ENCODE measurements at places on chromosomes 13 and 19. TPM values are rescaled to one million over a fixed set of nuclear protein-coding genes. Genes with fewer than 3 reads are reported as not detected.

- DNase-seq = no peak
Observed at GRCh38 chr19:1151917-1152587, 22.0 kb downstream of the SBNO2 start.

GRCh38 chr13:40666045-40666932 lies at the start of gene FOXO1:
FOXO1 (minus strand) TSS chr13:40666641; CDS start chr13:40666212, 429 bp downstream.
- DNase-seq = peak; percentile 88

DNA sequence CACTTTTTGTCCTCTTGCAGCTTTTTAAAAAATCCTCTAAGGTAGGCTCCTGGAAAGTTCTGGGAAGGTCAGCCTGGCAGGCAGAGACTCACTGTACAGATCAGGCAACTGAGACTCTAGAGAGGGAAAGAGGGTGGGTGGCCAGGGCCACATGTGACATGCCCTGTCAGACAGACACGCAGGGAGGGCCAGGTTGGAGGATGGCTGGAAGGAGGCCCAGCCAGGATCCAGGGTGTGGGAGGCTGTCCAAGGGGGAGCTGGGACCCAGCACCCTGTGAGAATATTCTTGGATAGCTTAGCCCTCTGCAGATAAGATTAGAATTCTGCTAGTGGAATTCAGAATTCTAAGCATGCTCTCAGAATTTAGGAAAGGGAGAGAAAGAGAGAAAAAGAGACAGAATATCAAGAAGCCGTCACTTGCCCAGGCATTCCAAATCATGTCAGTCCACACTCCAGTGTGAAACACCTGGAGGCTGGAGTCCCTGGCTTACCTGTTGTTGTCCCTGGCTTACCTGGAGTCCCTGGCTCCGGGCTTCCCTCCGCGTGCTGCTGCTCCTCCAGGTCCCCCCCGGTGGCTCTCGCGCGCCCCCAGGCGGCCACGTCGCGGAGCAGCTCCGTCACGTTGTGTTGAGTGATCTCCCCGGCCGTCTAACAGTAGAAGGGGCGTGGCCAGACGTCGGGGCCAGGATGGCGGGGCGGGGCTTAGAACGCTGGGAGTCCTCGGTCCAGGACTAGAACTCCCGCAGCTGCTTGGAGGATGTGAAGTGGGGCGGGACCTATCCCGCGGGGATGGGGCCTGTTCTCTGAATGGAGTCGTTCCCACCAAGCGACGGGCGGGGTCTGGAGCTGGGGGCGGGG lies 2.8 kb upstream of the TNNI3 start:
- DNase-seq = peak; percentile 97

- DNase-seq = peak; percentile 77
Observed at GRCh38 chr19:3123088-3123721, 12.6 kb upstream of the GNA15 start.

ZNF223 gene
- total RNA-seq = 5.0 TPM

RFXAP gene
- 6.5 TPM for total RNA-seq

DNA sequence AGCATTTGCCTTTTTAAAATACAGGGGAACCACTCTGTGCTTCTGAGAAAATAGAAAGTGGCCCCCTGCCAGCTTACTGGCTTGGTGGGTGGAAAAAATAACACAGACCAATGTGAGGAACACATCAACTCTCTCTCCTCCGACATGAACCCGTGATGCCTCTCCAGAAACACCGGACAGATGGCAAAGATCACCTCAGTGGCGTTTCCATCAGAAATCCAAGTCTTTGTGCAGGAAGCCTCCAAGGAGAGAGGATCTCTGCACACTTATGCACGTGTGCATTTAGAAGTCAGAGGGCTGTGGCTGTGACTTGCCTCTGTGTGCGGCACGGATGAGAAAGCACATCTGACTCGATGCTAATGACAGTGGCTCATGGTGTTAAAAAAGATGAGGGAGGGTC lies 112.3 kb upstream of the KLF12 start:
- DNase-seq = no peak

DNA sequence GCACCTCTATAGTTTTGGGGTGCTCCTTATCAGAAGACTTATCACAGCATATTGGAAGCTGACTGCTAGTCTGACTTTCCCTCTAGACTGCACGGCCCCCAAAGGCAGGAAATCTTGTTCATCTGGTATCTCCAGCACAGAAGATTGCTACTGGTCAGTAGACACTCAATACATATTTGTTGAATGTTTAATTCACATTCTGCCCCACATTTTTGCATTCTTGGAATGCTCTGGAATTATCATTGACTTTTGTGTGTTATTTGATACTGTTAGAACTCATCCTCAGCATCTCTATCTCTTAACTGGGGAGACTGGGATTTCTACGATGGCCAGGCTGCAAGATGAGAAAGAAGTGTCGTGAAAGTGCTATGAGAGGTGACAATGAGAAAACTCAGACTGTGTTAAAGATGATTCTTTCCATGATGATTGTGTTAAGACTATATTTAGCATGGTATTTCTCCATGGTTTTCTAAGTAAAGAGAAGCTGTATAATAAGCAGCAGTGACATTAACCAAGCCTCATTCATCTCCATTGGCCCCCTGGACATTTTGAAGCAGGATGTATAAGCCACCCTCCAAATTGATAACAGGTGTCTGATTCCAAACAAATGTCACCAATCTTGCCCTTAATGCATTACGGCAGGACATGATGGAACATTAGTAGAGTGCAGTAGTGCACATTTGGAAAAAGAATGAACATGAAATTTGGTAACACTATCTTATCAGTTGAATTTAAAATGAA lies 440.9 kb downstream of the RFC3 start:
- DNase-seq = no peak

DNA sequence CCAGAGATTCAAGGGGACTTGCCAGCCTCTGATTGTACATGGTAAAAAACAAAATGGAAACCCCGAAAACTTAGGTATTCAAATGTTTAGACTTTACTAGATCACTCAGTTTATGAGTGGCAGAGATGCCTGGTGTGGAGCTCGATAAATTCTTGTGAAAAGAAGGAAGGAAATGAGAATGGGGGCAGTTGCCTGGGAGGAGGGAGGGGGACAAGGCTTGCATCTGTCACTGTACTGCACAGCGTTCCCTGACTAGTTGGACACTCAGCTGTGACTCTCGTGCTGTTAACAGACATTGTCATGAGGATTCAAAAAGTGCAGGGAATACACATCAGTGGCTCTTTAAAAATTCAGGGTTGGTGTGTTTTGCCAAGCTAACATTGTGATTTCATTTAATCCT lies 232.9 kb downstream of the ZIC5 start:
- DNase-seq = no peak

INAFM1 gene
- total RNA-seq = 21.0 TPM

GRCh38 chr13:102571075-102571474 lies 25.7 kb upstream of the TPP2 start:
- DNase-seq = no peak

DNA sequence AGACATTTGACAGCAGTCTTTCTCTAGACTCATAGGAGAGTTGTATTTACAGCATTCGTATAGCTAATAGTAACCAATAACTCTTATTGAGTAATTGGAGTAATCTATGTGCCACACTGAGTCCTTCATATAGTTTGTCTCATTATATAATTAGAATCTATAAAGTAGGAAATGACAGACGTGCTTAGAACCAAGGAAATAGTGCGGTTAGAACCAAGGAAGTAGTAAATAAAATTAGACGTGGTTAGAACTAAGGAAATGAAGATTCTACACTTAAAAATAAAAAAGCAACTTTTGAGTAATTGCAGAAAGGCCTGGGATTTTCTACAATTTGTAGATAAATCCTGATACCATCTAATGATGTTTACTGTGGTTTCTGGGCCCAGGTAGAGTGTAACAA lies 107.8 kb upstream of the TNFSF11 start:
- no peak for DNase-seq

DNA sequence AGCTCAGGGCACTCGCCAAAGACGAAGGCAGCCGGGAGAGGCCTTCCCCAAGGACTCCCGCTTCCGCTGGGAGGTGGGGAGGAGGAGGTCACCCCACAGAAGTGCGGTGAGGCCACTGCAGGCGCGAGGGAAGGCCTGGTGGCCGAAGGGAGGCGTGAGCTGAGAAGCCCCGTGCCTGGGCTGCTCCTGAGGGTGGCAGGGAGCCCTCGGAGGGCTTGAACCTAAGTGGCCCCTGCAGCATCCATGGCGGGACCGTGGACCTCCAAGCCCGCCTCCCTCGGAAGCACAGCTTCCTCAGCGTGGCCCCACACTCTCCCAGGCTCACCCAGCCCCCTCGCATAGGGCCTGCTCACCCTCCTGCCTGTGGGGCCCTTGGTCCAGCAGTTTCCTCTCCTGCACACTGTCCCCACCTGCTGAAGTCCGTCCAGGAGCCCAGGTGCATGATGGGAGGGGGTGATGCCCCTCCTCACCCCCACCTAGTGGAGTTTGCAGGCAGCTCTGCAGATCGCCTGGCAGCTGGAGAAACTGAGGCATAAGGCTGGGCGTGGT lies 25.9 kb downstream of the EFNA2 start:
- DNase-seq = no peak

KIR2DL1 gene
- not detected for total RNA-seq

GNG8 gene
- total RNA-seq = not detected

- no peak for DNase-seq
Observed at GRCh38 chr13:68627379-68627778, 1397.2 kb upstream of the PCDH9 start.

DNA sequence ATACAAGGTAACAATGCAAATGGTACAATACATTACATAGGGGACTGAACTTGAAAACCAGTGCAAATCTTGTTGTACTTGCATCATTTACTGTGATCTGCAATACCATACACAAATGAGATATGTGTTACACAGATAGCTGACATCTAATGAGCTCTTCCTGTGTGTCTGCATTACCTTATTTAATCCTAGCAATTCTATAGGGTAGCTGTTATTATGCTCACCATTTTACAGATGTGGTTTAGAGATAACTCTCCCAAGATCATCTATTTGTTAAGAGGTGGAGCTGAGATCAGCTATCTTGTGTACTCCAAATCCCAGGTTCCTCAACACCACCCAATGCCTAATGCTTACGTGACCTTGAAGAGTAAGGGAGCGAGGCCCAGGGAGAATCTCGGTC lies 21.4 kb upstream of the SERP2 start:
- DNase-seq = no peak

ADGRE2 gene
- 12.3 TPM for total RNA-seq

DNA sequence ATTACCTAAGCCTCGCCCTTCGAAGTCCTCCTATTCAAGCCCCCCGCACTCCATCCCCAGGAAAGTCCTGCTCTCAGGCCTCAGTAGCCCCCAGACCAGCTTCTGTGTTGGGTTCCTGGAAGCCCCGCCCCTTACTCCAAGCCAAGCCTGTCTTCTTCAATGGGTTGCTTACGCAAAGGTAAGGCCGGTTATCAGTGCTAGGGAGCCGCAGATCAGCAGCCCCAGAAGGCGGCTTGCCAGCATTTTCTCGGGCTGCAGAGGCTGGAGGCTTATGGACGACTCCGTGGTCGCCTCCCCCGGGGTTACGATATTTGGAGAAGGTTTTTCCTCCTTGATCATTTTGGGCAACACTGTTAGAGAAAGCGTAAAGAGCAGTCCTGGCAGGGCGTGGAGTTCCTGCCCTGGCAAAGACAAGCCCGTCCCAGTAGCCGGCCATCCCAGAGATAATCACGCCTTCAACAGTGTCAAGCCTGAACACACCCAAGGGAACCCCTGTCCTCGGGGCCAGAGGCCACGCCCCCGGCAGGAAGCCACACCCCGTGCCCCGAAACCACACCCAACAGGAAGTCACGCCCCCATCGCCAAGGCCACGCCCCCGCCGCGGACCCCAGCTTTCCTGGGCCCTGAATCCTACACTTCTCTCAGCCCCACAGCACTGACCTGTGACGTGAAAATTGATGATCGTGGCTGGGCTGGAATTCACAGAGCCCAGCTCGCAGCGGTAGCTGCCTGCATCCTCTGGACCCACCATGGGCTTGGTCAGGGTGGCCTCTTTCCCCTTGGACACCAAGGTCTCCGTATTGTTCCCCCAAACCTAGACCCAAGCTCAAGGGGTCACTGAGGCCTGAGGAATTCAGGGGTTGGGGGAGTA lies 954 bp upstream of the RASIP1 start:
- DNase-seq = peak; percentile 91

GRCh38 chr13:27372896-27373295 lies 51.5 kb upstream of the GTF3A start:
- DNase-seq = no peak
